Astrocyte of the spinal cord (primary cell): ENCODE measurements at places on chromosomes 13 and 19.

GRCh38 chr13:112187527-112188297 lies 120.8 kb downstream of the SOX1 start:
- no peak for DNase-seq

DNA sequence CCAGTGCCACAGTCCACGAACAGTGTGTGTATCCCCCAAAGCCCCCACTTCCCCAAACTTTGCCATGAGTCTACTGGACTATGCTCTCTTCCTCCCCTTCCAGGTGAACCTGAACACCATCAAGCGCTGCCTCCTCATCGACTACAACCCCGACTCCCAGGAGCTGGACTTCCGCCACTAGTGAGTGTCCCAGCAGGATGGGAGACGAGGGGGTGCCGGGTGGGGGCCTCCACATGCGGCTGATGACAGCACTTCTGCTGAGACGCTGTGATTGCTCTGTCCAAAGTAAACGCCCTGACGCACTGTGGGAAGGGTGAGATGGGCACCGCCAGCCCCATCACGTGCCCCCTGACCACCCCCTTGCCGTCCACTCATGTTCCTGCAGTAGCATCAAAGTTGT lies 2.0 kb upstream of the P2RY11 start:
- DNase-seq: no peak

DNA sequence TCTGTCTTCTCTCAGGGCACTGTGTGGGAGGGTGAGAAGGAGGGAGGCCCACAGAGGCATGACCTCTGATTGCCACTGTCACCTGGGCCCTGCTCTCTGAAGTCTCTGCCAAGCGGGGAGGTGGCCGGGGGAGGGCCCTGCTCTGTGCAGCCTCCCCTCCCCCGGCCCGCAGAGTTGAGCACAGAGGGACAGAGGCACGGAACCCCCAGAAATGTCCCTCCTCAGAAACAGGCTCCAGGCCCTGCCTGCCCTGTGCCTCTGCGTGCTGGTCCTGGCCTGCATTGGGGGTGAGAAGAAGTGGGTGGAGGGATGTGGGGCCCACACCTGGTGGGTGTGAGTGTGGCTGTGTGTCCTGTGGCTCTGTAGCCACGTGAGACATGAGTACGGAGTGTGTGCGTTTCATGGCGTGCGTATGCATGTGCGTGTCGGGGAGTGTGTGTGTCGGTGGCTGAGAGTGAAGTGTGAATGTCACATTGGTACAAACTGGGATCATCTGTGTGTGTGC lies at the start of gene APOC4:
TSS of gene APOC4 (plus strand) at position 171 of the 505 bp plus-strand sequence. CDS start at position 212, 41 bp downstream.
- DNase-seq: no peak

GRCh38 chr13:42272115-42272803 lies at the start of gene AKAP11:
Gene AKAP11, plus strand, starts transcription at chr13:42272152. Its CDS starts 14,197 bp downstream, at chr13:42286349.
- DNase-seq: peak; percentile 53

DNA sequence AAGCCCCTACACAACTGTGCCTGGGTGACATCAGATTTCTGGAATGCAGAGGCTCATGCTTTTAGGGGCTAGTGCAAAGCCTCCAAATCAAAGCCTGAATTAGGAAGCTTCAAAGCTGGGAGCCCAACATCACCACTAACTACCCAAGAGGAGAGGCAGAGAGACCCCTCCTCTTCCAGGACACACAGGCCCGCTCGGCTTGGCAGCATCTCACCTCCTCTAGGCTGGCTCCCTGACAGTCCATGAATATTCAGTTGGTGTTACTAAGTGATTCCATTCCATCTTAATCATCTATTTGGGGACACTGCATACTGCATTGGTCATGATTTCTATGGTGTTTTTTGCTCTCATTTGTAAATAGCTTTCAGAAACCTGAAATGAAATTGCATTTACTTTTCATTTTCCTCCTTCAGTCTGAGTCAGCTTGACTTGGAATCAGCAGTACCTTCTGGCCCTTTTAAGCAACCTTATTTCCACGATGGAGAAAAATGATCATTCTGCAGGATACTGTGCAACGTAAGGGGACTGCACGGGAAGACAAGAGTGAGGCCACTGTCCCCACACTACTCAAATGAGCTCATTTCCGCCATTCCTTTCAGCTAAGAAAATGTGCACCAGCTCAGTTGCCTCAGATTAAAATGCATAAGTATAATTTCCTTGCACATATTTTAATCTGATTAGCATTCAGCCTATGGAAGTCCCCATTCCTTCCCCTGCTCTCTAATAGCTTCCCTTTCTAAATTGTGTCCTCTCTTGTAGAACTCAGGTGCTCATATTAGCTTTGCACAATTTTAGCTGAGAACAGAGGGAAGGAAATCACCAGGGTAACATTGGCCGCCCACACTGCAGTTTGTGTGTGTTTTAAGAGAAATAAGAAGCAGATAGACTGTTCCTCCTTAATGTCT lies 219.9 kb downstream of the RFC3 start:
- DNase-seq: no peak

- DNase-seq: no peak
These were observed 34.5 kb upstream of the SMAD9 start for GRCh38 chr13:36954542-36954941.

DNA sequence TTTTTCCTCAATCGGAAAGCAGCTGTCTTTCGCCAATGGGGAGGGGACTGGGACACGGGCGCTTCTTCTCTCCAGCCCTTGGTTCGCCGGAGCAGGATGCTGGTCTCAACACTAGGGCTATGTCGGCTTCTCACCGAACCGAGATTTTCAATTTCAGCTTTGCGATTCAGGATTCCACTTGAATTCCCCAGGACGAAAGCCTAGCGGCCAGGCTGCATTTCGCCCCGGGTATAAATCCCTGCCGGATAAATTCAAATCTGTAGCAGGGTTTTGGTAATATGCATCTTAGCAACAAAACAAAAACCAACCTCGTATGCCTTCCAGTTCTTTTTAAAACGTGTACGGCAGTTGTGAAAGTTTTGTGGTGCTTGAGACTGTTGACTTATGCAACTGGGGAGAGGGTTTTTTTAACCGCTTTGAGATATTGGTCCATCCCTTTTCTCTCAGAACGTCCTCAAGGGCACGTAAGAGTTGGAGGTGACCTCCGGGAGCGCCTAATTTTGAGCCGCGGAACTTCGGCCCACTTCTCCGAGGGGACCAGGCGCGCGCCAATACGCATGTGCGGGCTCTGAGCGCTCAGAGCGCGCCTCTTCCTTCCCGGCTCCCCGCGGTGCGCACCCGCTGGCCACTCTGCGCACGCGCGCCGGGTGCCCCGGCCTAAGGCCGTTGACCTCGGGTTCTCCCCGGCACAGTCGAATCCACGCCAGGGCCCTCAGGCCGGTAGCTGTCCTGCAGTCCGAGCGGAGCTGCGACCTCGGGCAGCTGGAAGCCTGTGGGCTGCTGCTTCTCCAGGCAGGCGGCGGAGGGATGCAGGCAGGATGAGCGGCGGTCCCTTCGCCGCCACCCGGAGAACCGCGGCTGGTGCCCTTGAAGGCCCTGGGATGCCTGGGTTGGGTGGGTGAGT lies 7.6 kb downstream of the POU4F1 start:
- no peak for DNase-seq

- DNase-seq: no peak
These were observed 244.2 kb downstream of the NHLRC3 start for GRCh38 chr13:39282400-39282972.

DNA sequence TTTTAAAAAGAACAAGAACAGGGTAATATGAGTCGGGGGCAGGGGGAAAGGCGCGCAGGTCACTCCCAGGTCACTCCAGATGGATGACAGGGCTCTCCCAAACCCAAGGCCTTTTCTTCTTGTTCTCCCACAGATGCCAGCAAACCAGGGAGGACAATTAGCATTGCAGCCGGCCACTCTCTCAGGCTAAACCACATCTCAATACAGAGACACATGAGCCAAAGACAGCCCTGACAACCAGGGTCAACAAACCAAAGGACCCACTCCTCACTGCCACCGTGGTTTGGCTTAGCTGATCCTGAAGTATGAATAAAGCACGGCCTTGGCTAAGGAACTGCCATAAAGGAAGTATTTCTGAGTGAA lies 47.3 kb downstream of the LATS2 start:
- no peak for DNase-seq

DNA sequence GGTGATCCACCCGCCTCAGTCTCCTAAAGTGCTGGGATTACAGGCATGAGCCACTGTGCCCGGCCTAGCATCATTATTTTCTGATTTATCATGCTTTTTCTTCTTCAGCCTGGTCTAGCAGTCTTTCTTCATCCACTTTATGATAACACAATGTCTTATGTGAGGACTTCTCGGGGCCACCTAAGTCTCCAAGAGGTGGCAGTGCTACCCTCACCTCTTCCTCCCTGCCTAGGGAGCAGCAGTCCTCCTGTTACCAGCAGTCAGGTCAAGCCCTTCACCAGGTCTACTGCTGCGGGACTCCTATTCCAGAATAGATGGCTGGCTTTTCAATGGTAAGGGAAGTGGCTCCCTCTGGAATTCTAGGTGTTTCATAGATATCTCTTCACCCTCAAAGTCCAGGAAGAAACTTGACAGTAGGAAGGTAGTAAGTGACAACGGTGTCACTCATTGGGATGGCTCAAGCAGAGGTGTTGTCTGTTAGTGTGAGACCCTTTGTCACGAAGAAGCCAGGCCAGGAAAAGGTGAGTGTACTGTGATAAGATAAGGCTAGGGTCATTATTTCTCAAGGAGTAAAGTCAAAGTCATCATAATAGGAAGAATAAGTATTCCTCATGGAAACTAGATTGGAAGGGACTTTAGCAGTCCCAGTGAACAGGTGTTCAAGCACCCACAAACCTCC lies 164.0 kb downstream of the KLF5 start:
- DNase-seq: no peak

DNA sequence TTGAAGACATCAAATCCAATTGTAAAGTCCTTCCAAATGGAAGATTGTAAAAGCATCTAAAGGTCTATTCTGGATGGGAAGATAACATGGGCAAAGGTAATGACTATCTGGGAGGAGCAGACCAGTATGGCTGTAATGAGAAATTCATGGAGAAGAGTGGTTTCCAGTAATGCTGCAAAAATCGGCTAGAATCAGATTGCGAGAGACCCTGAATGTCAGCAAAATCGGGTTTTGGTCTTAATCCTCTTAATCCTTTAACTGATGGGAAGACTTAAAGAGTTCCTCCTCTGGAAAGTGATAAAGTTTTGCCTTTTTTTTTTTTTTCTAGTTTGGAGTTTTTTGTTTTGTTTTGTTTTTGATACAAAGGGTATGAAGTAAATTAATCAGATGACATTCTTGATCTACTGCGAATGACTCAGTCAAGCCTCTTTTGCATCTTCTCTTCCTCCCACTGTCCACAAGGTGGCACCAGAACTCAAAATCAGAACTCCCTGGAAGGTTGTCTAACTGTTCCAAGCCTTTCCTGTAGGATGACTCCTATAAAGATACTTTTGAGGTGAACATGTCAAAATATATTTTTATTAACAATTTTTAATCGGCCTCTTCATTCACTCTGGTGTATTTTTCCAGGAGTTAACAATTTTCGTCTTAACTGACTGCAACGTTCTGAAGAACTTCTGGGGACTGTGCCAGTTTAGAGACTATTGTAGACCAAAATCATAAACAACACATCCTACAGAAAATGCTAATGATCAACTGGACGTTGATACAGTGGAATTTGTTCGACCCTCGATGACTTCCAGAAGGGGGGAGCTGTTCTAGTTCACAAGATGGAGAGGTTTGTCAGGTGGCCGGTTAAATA lies 213.3 kb upstream of the MIR17HG start:
- DNase-seq: peak; percentile 75

DNA sequence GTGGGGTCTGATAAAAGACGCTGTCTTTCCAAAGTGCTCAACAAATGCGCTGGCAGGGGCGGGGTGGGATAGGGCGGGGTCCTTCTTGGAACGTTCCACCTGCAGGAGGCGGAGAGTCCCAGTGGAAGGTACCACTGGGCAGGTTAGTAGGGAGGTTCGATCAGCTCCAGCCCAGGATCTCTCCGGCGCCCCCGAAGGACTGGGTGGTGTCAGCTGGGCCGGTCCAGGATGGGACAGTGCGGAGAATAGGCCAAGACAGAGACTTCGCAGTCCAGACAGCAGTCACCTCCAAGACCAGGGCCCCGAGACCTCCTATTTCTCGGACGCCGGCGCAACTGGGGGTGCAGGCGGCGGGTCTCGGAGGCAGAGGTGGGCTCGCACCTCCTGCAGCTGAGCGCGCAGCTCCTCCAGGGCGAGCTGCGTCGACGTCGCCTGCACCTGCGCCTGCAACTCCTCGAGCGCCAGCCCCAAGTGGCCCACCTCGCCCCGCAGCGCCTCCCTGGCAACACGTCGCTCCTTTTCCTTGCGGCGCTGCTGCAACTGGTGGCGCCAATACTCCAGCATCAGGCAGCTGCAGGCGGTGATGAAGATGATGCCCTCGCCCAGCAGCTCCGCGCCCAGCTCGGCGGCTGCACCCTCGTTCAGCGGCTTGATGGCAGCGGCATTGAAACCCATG lies 21.6 kb downstream of the VASP start:
- peak; percentile 43 for DNase-seq

GRCh38 chr13:33283195-33283911 lies 2.2 kb downstream of the STARD13 start:
- no peak for DNase-seq

DNA sequence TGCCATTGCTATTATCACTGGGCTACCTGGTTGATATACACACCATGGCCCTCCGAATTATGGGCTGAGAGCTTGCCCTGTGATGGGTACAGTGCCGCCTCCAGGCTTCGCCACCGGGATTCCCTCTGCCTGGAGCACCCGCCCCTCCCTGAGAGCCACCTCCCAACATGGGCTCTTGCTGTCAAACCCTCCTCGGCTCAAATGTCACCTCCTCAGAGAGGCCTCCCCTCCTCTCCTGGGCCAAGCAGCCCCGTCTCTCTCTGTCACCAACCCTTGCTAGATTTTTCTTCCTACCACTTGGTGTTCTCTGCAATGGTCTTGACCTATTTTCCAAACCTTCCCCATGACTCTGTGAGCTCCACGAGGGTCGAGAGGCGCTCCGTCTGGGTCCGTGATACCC lies 12.2 kb upstream of the TLE2 start:
- DNase-seq: no peak

- DNase-seq: no peak
These were observed 56.8 kb upstream of the KLF12 start for GRCh38 chr13:74190999-74191398.

DNA sequence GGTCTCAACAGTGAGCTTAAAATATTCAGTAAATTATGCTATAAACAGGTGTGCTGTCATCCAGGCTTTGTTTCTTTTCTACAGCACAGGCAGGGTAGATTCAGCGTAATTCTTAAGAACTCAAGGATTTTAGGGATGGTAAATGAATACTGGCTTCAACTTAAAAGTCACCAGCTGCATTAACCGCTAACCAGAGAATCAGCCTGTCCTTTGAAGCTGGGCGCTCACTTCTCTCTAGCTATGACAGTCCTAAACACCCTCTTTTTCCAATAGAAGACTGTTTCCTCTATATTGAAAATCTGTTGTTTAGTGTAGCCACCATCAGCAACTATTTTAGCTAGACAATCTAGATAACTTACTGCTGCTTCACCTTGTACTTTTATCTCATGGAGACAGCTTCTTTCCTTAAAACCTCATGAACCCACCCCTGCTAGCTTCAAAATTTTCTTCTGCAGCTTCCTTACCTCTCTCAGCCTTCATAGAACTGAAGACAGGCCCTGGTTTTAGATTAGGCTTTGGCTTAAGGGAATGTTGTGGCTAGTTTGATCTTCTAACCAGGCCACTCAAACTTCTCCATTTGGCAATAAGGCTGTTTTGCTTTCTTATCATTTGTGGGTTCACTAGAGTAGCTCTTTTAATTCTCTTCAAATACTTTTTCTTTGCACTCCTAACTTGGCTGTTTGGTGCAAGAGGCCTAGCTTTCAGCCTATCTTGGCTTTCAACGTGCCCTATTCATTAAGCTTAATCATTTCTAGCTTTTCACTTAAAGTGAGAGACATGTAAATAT lies 89.5 kb downstream of the USP12 start:
- DNase-seq: peak; percentile 29
